ENCODE measurements at places on chromosomes 5 and 9.

- DNase-seq: no peak
These were observed 19.3 kb downstream of the TYRP1 start for GRCh38 chr9:12712532-12712931.

- DNase-seq: no peak
These were observed 12.9 kb downstream of the HAND1 start for GRCh38 chr5:154465169-154465568.

DNA sequence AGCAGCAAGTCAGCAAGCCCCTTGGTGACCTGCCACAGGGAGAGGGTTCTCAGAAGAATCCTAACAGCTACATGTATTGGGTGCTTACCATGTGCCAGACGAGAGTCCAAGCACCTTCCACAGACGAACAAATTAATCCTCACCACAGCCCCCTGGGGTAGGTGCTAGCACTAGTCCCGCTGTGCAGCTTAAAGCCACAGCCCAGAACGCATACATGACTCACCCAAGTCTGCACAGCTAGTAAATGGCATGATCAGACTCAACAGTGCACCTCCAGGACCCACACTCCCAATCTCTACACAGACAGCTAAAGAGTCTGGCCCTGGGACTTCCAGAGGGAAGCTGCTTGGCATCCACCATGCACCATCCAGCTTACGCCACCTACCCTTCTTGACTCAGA lies 111.5 kb downstream of the PAX5 start:
- no peak for DNase-seq

GRCh38 chr5:78983601-78984438 lies 1.3 kb downstream of the ARSB start:
- DNase-seq: peak; percentile 67

- no peak for DNase-seq
These were observed 173.9 kb downstream of the HSPA4 start for GRCh38 chr5:133225671-133226152.

GRCh38 chr5:150358261-150359095 lies 981 bp downstream of the TCOF1 start:
- DNase-seq: no peak

- DNase-seq: no peak
These were observed 64.3 kb downstream of the MVB12B start for GRCh38 chr9:126390923-126391322.

All from NCI-H2029 treated with DMSO at 0.1 percent for 48 hours (cell line).